Jurkat, Clone E6-1 (cell line): ENCODE measurements at places on chromosomes 3 and 15.

DNA sequence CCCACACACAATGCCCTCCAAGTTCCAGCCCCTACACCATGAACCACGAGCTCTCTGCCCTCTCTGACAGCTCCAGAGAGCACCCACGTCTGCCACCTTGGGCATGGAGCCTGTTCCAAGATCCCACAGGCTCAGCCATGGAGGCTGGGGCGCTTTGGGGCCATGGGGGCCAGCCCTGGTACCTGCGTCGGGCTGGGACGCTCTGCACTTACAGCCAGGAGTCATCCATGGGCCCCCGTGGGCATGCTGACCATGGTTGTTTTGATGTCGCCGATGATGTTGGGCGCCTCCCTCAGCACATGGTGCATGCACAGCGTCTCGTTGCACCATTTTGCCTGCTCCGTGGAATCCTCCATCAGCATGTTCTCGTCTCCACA lies 51.9 kb upstream of the UBE2Q2 start:
- DNase-seq = no peak

GRCh38 chr15:34768530-34768929 lies 13.7 kb upstream of the GJD2 start:
- no peak for DNase-seq

- DNase-seq = no peak
Observed at GRCh38 chr3:194197981-194198695, 62.2 kb downstream of the HES1 start.

DNA sequence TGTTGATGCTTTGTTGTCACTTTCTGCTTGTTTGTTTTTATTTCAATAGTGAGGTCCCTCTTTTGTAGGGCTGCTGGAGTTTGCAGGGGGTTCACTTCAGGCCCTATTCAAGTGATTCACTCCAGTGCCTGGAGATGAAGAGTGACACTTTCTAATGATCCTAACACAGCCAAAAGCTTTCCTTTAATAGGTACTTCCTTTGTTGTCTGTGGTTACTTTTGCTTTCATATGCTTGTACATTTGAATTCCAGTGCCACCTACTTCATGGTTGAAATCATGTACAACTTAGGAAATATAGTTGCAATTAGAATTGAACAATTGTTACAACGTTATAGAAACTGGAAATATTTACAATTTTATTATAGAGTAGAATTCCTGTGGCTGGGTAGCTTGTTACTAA lies 466.8 kb upstream of the EPHA3 start:
- DNase-seq = no peak

DNA sequence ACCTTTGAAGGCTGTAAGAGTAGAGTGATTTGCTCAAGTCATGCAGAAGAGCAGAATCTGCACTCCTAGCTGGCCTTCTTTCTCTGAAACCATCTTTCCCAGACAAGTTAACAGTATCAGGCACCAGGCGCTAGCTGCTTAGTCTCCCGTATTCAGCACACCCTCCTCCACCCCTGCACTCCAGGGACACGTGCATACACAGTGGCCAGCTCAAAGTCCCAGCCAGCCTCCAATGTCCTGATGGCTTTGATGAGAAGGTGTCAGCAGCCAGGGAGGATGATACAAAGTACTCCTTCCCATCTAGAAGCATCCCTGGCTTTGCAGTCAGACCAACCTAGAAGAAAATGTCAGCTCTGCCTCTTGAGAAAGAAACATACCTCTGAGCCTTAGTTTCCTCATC lies 177.8 kb downstream of the ADAMTS17 start:
- no peak for DNase-seq

GRCh38 chr3:79257791-79258190 lies 510.0 kb downstream of the ROBO1 start:
- no peak for DNase-seq

- DNase-seq = no peak
Observed at GRCh38 chr15:33188641-33189257, 5.8 kb downstream of the FMN1 start.

DNA sequence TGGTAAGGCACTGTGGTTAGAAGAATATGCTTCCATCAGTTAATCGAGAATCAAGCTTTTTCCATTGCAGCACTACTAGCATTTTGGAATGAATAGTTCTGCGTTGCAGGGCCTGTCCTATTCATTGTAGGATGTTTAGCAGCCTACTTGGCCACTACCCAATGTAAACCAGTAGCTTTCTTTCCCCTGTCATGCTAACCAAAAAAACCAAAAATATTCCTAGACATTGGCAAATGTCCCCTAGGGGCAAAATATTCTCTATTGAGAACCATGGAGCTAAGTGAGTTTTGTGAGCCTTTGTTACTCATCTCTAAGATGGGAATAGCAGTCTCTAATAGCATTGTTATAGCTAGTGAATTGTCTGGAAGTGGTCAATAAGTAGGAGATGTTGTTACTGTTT lies 187.2 kb downstream of the CADPS start:
- DNase-seq = no peak

DNA sequence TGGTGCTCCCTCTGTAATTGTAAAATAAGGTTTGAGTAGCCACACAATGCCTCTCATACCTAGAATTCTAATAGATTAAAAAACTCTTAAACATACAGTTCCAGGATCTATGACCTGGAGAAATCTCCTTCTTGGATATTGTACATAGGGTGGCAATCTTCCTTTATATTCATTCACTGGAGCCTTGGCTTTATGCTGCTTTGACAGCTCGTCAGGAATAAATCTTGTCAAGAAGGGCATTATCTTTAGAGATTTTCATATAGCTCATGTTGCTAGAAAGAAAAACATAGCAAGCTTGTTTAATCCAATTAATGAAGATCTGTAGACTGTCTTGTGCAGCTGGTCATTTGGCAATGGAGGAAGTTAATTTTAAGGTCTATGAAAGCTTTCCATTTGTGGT lies 131.1 kb downstream of the PYDC2 start:
- DNase-seq = no peak

GRCh38 chr15:69522361-69522760 lies 69.7 kb downstream of the RPLP1 start:
- DNase-seq = no peak

- no peak for DNase-seq
Observed at GRCh38 chr15:78210349-78210717, 24.0 kb downstream of the ACSBG1 start.

- DNase-seq = no peak
Observed at GRCh38 chr3:175378348-175378747, 519.2 kb downstream of the NAALADL2 start.

DNA sequence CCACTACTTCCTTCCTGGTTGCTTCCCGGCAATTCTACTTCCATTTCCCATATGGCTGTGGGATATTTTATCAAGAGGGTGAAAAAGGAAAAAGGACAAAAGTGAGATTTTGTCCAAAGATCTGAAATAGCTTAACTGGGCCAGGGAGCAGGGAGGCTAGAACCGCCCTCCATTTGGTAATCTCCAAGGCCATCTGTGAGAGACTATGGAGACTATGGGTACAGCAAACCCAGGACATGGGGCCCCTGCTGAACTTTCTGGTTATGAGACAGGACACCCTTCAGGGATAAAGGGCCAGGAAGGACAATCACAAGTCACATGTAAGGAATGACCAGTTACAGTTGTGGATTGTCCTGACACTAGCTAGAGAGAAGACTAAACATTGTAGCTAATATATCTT lies 24.3 kb downstream of the ZSCAN2 start:
- DNase-seq = no peak

GRCh38 chr3:23172059-23172458 lies 31.1 kb upstream of the UBE2E2 start:
- DNase-seq = no peak

GRCh38 chr3:67901681-67902080 lies 247.3 kb upstream of the SUCLG2 start:
- DNase-seq = no peak

GRCh38 chr3:7484636-7485035 lies 623.7 kb downstream of the GRM7 start:
- DNase-seq = no peak

DNA sequence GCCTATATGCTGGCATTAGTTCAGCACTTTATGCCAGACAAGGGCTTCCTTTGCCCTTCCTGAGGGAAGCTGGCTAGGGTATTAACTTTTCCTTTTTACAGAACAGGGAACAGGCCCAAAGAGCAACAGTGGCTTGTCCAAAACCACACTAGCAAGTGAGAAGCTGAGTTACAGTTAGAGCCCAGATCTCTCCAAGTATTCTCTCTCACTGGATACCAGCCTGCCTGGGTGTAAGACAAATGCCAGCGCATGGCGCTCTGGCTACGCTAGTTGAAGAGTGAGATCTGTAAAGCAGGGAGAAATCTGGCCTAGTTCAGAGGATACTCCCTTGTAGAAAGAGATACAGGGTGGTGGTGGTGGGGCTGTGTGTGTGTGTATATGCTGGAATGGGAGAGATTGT lies 38.4 kb downstream of the RAB11A start:
- DNase-seq = no peak

GRCh38 chr3:134389865-134390264 lies 15.6 kb upstream of the AMOTL2 start:
- no peak for DNase-seq

DNA sequence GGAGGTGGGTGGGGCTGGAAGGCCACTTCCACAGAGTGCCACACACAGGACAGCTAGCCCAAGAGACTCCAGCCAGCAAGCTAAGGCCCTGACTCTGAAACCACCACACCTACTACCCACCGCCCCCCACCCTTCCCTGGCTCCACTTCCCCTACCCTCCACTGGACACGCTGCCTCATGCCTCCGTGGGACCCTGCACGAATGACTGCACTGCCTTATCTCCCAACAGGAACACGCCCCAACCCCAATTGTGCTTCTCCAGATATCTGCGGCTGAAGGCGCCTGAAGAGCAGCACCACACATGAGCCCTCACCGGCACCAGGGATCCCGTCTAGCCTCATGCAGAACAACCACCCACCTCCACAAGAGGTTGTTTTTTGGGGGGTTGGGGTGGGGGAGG lies 2.7 kb downstream of the LINGO1 start:
- DNase-seq = no peak

DNA sequence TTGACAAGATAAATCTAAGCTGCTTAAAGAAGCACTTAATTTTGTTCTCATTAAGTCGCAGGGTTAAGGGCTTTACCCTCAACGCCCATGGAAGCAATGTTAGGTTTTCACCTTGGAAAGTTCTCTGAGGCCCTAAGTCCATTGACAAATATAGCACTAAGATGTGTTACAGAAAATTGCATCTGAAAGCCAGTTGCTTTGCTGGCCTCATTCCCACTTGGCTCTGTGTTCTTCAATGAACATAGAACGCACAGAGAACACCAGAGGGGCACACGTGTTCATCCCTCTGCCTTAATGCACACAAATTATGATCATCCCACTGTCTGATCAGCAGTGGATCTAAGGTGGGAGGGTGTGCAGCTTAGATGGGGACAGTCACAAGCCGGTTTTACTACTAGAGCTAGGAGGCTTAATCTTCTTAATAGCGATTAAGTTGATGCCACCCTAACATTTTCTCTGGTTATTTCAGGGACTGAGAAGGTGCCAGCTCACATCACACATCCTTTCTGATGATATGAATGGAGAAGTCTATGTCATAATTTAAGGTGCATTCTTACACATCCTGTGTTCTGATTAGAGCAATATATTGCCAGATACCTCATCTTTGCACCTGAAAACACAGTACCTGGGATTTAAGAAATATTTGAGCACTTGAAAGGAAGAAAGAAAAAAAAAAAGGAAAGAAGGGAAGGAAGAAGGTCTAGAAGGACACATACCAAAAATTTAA lies 224.4 kb upstream of the ICE2 start:
- no peak for DNase-seq

DNA sequence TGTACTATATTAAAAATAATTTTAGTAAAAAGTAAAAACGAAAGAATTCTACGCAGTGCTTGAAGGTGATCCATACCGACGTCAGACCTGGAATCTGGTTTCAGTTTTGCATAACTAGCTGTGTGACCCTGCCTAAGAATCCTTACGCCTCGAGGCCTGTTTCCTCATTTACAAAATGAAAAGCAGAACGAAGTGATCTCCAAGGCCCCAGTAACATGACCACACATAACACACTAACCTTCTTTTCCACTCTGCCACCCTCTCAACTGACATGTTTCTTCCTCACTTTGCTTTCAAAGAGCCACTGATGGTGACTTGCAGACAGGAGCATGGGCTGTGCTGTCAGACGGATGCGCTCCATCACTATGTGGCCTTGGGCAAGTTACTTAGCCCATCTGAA lies 4.8 kb downstream of the MESD start:
- DNase-seq = no peak
